ENCODE measurements at places on chromosomes 13 and 19. TPM values are rescaled to one million over a fixed set of nuclear protein-coding genes. Genes with fewer than 3 reads are reported as not detected.

- DNase-seq, result no peak
These were observed 2125.7 kb upstream of the PCDH20 start for GRCh38 chr13:63541336-63541735.

DNA sequence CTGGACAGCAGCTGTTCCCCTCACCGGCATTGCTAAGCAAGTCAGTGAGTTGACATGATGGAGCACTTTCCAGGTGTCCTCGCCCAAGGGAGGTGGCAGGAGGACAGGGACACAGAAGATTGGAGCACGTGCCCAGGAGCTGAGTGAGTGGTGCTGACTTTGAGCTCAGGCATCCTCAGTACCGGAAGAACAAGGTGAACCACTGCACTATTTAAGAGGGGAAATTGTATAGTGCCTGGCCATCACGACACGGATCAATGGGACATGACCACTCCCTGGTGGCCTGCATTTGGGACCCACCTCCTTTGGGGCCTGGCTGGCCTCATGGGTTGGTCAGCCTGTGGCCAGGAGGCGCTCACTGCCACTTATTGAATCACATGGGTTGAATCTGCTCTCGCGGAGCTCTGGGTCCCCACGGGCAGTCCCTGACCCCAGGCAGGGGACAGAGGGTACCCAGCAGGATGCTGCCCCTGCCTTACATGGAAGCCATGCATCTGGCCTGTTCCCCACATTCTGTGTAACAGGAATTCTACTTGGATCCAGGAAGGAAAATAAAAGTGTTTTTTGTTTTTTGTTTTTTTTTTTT is 206.9 kb upstream of the ZNF536 start:
- no peak for DNase-seq

DNA sequence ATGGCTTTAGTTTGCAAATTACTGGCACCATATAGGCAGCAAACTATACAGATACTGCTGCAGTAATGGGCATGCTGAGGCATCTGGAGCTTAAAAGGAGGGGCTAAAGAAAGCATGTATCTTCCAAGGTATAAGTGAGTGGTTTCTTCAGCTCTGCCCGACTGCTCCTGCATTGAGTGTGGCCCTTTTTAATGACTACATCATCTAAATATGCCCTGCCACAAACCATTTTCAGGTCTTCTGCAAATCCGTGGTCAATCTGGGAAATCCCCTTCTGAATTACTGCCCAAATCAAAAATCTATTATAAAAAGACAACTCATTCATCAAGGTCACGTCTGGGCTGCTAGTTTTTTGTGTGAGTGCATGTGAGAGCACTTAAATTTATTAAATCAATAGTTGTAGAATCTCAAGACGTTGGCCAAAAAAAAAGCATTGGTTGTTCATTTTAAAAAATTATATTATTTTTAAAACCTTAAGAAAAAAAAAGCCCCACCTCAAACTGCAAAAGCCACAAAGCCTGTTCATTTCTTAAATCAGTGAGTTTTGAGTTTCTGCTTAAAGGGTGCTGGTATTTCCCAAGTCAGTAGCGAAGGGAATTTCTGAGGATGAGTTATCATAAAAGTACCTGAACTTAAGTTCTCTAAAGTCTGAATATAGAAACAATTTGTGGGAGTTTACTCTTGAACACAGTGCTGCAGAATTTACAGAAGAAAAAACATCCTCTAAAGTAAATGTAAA is 16.3 kb downstream of the LCP1 start:
- no peak for DNase-seq

Gene KCTD15
- total RNA-seq, result 6.8 TPM

Gene OLFM2
- 40.1 TPM for total RNA-seq
